Fibroblast of villous mesenchyme (primary cell): ENCODE measurements at places on chromosomes 5 and 9.

DNA sequence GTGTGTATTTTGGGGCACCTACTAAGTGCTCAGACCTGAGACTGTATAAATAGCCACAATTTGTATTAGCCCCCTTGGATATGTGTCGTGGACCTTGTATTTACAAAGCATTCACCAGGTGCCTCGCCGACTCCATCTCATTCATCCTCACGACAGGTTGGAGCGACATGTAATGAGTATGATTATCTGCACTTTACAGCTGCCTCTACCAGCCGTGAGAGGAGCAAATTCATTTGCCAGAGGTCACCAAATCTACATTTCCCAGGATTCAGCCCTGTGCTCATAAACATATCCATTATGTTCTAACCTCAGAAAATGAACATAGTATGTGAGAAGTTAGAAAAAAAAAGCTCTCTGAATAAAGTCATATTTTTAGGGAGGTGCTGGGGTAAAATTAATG is 167.4 kb downstream of the ZDHHC21 start:
- no peak for DNase-seq

DNA sequence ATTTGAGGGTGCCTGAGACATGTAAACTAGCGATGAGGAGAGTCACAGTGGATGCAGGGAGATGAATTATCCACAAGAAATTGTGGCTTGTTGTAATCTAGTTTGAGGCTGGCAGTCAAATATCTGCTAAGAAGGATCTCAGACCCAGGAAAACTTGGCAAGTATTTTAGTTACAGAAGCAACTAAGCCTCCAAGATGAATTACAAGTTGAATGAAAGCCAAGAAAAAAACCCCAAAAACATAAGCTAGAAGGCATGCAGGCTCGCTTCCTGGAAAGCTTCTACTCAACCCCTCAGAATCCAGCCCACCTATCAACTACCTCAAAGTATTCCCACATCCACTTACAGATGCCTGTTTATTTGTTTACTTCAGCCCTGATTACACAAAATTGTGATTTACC is 696.9 kb downstream of the MAT2B start:
- DNase-seq: no peak

DNA sequence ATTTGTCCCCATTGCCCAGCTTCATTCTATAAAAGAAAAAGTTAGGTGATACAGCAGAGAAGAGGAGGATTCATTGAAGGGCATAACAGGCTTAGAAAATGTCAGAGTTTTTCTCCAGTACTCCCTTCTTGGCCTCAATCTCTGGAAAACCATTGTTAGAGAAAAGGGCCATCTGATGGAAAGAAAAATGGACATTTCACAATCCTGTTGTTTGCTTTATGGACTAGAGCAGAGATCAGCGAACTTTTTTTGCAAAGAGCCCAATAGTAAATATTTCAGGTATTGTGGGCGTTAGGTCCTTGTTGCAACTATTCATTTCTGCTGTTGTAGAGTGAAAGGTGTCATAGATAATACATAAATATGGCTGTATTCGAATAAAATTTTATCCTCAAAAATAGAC is 208.8 kb downstream of the TLE4 start:
- no peak for DNase-seq

DNA sequence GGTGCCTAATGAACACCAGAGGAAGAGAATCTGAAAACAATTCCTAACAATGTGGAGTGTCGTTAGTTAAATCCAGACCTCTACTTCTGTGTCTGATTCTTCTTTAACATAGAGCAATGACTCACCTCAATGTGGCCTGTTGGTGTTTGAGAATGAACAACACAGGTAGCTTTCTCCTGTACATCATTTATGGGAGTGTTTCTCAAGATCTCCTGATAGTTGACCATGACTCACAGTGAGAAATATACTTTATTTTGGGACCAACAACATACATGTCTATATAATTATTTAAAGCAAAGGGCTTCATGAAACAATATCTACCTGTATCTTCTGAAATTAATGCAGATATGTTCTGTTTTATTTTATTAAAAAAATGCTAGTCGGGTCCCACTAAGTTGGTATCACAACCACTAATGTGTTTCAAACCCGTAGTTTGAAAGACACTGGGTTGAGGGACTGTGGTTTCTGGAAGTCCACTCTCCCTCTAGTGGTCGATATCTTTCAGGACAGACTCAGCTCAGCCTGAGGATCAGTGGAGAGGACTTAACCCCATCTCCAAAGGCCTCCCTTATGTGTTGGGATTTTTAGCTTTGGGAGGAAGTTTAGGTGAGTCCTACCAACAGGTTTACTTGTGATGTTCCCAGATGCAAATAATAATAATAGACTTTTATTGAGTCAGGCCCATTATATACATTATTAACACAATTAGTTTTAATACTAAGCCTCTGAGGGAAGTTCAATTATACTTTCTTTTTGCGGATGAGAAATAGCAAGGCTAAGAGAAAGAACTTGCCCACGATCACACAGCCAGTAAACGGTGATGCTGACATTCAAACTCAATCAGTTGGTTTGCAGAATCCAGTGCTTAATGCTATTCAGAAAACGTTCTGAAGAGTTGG is 70.0 kb upstream of the KLF9 start:
- peak; percentile 92 for DNase-seq

DNA sequence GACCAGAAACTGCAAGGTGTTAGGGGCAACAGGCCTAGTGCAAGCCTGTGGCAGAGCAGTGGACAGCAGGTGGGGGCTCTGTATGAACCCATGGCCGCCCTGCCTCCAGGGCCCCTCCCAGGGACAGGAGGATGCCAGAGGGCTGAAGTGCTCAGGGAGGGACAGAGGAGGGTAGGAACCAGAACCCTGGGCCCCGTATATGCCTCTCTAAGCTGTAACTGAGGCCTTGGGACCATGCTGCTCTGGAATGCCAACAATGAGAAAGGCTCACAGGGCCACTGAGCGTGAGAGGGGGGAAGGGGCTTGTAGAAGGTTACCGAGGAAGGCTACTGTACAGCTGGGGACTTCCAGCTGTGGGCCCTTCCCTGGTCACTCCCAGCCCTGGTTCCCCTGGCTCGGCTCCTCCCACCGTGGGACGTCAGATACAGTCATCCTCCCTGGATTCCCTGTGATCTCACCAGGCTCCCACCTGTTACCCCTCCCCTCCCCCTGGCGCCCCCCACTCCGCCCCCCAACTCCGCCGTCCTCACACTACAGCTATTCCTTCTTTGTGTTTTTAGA is 21.1 kb downstream of the AQP7 start:
- DNase-seq: no peak

DNA sequence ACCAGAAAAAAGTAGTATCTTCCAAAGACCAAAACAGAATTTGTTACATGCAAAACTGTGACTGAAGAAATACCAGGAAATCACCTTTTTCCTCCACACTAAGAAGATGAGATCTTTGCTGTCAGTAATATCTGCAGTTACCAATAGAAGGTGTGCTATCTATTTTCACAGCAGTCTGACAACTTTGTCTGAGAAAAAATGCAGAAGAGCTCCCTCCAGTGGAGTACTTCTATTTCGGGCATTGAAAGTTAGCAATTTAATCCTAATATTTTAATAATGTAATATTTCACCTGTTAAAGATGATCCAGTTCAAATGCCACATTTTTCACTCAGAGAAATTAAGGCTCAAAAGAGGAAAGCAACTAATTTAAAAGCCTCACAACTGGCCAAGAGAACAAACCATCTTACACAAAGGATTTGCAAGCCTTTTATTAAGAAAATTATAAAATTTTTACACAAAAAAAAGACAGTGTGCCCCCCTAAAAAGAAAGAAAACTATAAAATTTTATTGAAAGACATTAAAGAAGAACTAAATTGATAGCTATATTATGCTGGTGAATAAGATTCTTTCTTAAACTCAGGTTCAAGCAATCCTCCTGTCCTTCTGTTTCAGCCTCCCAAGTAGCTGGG is 50.6 kb downstream of the DEPDC1B start:
- DNase-seq: peak; percentile 60

- DNase-seq: peak; percentile 52
Observed at GRCh38 chr5:16932401-16932800, 3.7 kb downstream of the MYO10 start.

DNA sequence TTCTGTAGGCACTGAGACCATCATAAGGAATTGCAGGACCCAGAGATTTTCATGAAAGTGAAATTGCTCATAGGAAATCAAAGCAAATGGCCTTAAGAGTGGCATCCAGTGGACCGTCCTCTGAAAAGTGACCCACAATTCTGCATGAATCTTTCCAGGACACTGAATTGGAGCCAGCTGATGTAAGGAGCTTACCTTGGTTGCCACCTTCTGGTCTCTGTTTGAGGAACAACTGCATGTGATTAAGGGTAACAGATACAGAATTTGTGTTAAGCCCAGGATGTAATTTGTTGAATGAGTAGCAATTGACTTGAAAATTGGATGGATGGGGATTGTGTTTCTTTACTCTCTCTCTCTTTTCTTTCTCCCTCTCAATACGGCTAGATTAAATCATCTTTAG is 49.9 kb upstream of the GAS1 start:
- no peak for DNase-seq

DNA sequence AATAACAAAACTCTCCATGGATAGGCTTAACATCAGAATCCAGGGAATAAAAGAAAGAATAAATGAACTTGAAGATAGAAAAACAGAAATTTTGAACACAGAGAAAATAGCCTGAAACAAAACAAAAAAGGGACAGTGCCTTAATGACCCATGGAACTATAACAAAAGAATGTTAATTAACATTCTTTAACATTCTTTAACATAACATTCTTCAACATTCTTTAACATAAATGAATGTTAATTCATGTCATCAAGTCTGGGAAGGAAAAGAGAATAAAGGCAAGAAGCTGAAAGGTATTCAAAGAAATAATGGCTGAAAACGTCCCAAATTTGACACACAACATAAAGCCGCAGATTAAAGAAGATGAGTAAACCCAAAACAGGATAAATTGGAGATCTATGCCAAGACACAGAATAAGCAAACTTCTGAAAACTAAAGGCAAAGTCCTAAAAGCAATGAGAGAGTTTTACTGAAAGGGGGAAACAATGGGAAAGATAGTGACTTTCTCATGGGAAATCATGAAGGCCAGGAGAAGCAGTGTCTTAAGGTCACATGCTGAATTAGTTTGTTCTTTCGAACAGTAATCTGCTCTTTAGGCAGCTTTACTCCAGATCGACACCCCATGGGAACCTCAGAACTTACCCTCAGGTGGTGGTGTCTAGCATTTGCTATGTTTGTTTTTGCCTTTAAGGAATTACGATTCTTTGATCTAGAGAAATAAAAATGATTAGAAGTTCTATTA is 483.0 kb downstream of the KDM4C start:
- no peak for DNase-seq

DNA sequence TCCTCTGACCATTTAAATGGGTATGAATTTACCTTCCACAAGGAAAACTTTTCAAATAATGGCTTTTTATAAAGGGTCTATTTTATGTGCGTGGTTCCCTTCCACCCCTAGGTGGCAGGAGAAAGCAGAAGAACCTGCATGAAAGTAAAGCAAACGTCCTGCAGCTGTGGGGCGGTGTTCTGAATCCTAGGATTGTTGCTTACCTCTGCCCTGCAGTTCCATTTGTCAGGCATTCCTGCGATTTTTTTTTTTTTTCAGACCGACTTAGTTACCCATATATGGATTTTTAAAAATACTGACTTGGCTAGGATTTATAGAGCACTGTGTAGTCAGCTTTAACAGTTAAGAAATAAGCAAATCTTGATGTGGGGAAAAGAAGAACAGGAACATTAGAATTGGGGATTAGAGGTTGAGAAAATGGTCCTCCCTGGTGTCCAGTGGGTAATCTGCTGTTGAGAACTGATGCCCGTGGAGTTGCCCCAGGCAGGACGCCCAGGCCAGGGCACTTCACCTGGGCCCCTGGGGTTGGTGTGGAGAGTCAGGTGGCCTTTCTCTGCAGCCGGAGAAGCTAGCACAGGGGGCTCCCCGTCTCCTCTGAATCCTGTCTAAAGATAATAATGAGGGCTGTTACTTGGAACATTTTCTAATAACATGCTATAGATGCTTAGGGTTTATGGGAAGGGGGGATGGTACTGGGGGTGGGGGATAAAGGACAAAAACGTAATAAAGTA is 30.4 kb upstream of the LTC4S start:
- DNase-seq: peak; percentile 86

GRCh38 chr9:133472277-133472645 is 6.6 kb downstream of the SLC2A6 start:
- DNase-seq: no peak

DNA sequence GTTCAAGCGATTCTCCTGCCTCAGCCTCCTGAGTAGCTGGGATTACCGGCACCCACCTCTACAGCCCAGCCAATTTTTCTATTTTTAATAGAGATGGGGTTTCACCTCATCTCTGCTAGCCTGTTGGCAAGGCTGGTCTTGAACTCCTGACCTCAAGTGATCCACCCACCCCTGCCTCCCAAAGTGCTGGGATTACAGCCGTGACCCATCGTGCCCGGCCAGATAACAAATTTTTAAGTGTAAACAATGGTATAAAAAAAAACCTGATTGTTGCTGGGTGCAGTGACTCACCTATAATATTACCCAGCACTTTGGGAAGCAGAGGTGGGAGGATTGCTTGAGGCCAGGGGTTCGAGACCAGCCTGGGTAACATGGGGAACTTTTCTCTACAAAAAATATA is 28.0 kb upstream of the N4BP3 start:
- no peak for DNase-seq

- DNase-seq: no peak
Observed at GRCh38 chr9:137511758-137512463, 38.3 kb downstream of the PNPLA7 start.

- peak; percentile 41 for DNase-seq
Observed at GRCh38 chr5:175464074-175464941, 14.1 kb upstream of the SFXN1 start.

DNA sequence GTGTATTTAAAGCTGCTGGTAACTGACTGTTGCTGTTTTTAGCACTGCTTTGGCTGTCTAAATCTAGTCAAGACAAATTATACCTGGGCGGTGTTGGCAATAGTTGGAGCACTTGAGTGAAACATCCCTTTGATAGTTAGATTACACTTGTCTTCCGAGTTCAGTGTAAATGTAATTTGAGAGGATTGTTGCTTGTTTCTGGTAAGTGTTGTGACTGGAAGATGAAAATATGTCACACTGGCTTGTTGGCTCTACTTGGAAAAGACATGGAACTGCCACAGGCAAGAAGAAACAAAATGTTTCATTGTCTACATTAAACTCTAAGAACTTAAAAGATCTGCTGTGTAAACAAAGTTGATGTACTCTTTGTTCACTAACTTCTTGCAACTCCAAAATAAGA is 49.2 kb upstream of the PTPRD start:
- DNase-seq: no peak

DNA sequence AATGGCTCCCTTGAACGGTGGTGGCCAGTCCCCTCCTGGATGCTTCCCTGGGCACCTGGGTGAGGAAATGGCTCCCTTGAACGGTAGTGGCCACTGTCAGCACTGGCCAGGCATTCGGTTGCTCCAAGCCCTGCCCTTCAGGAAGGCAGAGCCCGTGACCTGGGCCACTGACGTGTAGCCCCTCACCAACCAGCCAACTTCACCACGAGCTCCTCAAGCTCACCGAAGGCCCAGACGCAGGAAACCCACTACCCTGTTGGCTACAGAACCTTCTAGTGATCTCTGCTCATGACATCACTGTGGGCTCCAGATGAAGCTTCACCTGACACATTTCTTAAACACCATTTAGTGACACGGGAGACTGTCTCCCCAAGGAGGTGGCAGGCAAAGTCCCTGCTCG is 9.2 kb downstream of the SLC6A3 start:
- no peak for DNase-seq
